Activated CD4-positive, alpha-beta T cell treated with anti-CD3 and anti-CD28 coated beads for 36 hours (primary cell): ENCODE measurements at places on chromosomes 2 and 18. TPM values are rescaled to one million over a fixed set of nuclear protein-coding genes. Genes with fewer than 3 reads are reported as not detected.
A peak's percentile ranks its signal among the peaks of the same experiment; 100 is the strongest.

- H3K4me3 ChIP-seq = no peak overlapping the region
- peak; percentile 57 for DNase-seq
- H3K4me1 ChIP-seq = no peaks in the 10 kb centered on the region
- peaks cover 4% of the 10 kb centered on the region for H3K36me3 ChIP-seq
Measured at GRCh38 chr2:189751080-189751658, 11.4 kb downstream of the OSGEPL1 start.

SP140 gene
- total RNA-seq = 84.2 TPM

DNA sequence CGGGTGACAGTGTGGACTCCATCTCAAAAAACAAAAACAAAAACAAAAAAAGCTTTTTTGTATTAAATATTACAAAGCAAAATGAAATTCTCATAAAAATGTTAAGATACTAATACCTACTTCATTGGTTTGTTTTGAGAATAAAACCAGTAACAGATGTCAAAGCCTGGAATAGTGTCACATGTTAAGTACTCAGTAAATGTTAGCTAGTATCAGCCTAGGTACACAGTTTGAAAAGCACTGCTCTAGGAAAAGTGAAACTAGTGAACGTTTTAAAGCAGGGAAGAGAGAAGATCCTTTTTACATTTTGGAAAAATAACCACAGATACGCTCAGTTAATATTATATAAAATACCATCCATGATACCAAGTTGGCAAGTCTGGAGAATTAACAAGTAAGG is 37.1 kb upstream of the ADAM17 start:
- H3K36me3 ChIP-seq = peaks cover 49% of the 10 kb centered on the region
- DNase-seq = no peak
- no peak overlapping the region for H3K4me3 ChIP-seq
- peaks cover 67% of the 10 kb centered on the region for H3K4me1 ChIP-seq
- no peaks in the 10 kb centered on the region for H3K27me3 ChIP-seq

KCNF1 gene
- total RNA-seq = not detected

FRZB gene
- not detected for total RNA-seq

ADAM23 gene
- total RNA-seq = 1.1 TPM

MAPK4 gene
- not detected for total RNA-seq
